ENCODE measurements at places on chromosomes 3 and 15.

- no peak for DNase-seq
Observed at GRCh38 chr3:122366379-122366749, 16.7 kb downstream of the MIX23 start.

DNA sequence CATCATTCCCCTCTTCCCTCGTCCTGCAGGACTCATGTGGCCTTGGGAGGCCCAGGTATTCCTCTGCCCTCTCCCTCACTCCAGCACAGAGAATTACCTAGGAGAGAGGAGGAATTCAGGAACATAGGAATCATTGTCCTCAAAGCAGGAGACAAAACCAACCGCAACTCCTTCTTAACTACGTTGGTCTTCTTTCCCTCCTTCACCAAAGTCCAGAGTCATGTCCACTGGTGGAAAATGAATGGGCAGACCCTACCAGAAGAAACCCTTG, 55.0 kb upstream of the SKOR1 start:
- no peak for DNase-seq

DNA sequence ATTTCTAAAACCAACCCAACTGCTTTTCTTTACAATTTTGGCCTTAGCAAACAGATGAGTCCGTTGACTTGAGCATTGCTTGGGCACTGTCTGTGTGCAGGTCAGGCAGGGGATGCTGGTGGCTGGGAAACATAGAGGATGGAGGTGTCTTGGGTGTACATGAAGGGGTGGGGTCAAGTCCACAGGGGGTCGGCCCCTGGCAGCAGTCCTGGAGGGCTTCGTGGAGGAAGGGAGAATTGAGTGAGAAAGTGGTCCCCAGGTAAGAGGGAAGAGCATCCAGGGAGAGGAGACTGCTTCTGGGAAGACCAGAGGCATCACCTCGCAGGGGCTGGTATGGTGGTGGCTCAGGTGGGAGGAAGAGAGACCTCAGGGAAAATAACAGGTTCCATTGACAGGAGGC, 144.8 kb downstream of the TJP1 start:
- no peak for DNase-seq

DNA sequence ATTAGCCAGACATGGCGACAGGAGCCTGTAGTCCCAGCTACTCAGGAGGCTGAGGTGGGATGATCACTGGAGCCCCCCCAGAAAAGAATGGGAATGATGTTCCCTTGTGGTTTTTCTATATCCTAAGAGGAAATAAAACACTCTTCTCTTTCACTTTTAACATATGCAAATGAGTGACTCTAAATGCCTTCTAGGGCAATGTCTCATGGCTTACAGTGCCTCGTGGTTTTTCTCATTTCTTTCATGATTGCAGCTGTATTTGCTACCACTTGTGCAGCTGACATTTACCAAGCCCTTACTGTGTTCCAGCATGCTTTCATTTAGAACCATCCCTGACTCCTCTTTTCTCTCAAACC, 26.4 kb downstream of the STOML1 start:
- DNase-seq = no peak

GRCh38 chr15:63672369-63672768, 75.2 kb downstream of the FBXL22 start:
- peak; percentile 2 for DNase-seq

DNA sequence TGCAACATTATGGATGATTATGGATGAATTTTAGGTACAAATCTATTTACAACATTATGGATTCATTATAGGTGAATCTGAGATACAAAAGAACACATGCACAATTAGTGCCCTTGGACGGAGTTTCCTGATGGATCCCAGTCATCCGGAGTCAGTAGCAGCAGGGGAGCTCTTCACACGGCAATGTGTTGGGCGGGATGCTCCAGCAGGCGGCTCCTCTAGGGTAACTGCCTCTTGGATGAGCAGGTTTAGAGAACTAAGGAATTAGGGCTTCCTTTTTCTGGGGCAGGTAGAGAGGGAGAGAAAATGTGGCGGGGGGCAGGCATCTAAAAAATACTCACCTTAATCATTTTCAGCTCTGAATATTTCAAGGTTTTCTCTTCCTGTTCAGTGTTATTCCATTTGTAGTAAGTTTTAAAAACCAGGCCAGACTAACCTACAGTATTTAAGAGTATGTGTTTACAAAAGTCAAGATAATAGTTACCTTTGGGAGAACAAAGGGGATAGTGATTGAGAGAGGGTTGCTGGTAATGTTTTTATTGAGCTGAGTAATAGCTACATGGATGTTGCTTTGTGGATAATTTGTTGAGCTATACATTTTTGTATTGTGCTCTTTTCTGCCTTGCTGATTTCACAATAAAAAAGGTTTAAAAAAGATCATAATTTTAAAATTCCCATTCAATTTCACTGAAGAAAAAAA, 27.4 kb upstream of the GOLM2 start:
- DNase-seq = no peak

DNA sequence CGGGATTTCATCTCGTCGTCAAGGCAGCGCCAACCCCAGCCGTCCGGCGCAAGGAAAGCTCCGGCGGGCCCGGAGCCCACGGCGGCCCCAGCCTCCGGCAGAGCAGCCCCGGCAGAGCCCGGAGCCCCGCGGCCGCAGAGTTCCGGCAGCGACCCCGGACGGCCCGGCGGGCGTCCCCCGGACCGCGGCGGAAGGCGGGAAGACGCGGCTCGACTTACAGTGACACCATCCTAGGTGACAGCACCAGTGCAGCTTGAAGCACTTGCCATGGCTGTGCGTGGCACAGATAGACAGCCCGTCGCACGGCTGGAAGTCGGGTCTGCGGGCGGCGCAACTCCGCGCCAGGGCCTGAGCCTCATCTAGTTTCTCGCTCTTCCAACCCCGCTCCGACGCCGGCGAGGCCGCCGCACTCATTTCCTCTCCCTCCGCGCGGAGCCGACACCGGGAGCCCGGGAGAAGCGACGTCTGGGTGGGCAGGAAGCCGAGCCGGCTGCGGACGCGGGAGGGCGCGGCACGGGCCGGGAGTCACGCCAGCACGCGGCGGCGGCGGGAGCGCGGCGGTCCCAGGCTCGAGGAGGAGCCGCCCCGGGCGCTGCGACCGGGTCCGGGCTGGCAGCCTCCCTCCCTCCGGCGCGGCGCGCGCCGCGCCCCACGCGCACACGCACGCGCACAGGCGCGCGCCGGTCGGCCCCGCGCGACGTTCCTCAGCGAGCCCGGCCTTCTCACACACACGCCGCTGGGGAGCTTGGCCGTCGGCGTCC, at the start of gene C3orf70:
TSS of gene C3orf70 (minus strand) at position 651 of the 761 bp plus-strand sequence. CDS start at position 414, 237 bp downstream.
- no peak for DNase-seq

DNA sequence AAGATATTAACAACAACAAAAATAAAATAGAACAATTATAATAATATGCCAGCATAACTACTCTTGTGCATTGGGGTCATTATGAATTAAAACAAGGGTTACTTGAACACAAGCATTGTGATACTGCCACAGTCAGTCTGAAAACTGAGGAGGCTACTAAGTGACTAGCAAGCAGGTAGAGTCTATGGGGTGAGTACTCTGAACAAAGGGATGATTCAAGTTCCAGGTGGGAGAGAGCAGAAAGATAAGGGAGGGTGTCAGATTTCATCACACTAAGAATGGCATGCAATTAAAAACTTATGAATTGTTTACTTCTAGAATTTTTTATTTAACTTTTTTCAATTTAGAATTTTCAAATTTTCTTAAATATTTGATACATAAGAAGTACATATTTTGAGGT, 754.4 kb upstream of the GOLIM4 start:
- no peak for DNase-seq

DNA sequence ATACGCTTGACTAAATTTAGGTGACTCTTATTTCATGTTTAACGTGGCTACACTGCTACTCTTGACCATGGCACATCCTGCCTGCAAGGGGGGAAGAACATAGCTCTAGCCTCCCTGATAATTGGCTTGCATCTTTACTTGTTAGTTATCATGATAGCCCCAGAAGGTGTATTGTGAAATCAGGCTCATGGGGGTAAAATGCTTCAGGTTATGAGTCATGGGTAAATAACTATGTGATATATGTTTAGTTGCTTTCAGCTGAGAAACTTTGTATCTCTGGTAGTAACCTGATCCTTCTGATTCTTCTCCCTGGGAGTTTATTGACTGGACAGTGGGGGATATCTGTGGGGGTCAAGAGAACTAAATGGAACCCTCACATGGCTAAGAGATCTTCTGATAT, 660.8 kb upstream of the UBE2E2 start:
- no peak for DNase-seq

DNA sequence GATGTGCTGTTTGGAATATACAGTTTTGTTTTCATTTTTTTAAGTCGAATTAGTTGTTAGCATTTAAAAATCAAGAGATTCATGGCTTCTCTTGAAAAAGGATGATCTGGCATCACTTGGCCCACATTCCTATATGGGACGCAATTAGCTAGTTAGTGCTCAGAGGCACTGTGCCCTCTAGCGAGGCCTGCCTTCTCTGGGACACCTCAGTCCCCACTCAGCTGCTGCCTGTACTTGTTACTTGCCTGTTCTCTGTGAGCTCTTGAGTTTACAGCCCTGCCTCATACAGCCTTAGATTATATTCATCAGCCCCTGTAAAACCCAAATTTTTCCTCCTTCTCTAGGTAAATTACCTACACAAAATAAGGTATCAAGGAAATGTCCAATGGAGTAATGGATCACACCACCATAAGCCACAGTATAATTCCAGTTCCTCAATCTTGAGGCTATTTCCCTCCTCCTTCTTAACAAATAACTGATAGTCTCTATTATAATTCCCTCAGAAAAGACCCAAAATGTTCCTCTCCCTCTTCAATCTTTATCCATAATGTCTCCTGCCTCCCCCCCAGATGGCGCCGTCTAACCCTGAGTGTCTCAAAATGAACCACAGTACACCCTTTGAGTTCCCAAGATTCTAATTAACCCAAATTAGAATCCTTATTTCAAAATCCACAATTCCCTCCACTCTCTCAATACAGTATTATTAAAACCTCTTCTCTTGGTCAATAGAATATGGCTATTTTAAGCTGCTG, 2.7 kb downstream of the ZMAT3 start:
- DNase-seq = no peak

DNA sequence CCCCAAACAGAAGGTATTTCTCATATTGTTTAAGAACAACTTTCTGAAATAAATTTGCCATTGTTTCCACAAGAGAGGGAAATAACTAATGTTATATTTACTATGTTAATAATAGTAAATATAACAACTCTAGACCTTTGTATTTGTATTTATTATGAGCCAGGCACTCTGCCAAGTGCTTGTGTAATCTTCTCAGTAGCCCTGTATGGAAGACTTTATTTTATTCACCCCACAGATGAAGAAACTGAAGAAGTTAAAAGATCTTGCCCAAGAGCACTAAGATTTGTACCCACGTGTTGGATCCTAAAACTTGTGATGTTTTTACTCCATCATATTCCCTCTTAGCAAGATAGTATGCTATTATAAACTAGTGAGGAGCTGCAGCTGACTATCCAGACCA, 12.0 kb upstream of the GNB4 start:
- no peak for DNase-seq

- no peak for DNase-seq
Observed at GRCh38 chr15:39320886-39321285, 260.0 kb upstream of the THBS1 start.

- no peak for DNase-seq
Observed at GRCh38 chr3:126450744-126451143, 24.9 kb downstream of the ZXDC start.

GRCh38 chr3:127497676-127498075, 92.9 kb downstream of the TPRA1 start:
- no peak for DNase-seq

GRCh38 chr3:144524531-144524930, 552.9 kb downstream of the DIPK2A start:
- DNase-seq = no peak

GRCh38 chr15:66006986-66007385, 137.7 kb downstream of the RAB11A start:
- no peak for DNase-seq

DNA sequence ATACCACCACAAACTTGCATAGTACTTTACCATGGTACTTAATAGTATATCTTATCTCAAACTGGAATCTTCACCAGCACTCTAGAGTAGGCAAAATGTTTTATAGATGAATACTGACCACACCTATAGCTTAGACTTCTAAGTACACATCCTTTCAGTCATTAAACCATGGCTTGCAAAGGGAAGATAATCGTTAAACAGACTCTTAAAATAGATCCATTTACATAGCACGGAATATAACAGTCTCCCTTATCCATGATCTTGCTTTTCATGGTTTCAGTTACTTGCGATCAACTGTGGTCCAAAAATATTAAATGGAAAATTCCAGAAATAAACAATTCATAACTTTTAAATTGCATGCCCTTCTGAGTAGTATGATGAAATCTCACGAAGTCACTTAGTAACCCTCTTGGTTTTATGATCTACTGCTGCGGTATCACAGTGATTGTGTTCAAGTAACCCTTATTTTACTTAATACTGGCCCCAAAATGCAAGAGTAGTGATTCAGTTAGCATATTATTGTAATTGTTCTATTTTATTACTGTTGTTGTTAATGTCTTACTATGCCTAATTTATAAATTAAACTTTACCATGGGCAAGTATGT, 111.4 kb downstream of the HERC1 start:
- DNase-seq = no peak
